Activated CD4-positive, alpha-beta memory T cell treated with anti-CD3 and anti-CD28 coated beads, Interleukin-2, amount 10 ng/mL, durations not matched to agents 7 days and 5 days (primary cell): ENCODE measurements at places on chromosomes 3 and 15. TPM values are rescaled to one million over a fixed set of nuclear protein-coding genes. Genes with fewer than 3 reads are reported as not detected.

The GOLIM4 gene
- 1.9 TPM for total RNA-seq

The VPS18 gene
- 17.1 TPM for total RNA-seq

DNA sequence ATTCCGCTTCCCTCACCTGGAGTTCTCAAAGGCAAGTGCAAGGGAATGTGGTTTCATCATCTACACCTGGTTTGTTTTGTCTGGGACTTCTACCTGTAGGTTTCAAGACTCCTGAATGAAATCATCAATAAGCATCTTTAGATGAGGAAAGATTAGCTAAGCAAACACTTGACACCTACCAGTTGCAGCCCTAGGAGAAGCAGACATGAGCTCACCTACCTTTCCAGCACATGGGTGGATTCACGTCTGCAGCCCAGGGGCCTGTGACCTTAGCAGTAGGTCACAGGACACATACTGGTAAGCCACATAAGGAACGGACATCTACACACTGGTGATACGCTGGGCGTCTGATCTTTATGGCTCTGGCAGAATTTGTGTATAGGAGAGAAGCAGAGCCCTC lies 26.7 kb downstream of the SLCO2A1 start:
- H3K27me3 ChIP-seq: peaks cover 9% of the 10 kb centered on the region
- no peaks in the 10 kb centered on the region for H3K36me3 ChIP-seq
- DNase-seq: no peak
- no peaks in the 10 kb centered on the region for H3K4me1 ChIP-seq

DNA sequence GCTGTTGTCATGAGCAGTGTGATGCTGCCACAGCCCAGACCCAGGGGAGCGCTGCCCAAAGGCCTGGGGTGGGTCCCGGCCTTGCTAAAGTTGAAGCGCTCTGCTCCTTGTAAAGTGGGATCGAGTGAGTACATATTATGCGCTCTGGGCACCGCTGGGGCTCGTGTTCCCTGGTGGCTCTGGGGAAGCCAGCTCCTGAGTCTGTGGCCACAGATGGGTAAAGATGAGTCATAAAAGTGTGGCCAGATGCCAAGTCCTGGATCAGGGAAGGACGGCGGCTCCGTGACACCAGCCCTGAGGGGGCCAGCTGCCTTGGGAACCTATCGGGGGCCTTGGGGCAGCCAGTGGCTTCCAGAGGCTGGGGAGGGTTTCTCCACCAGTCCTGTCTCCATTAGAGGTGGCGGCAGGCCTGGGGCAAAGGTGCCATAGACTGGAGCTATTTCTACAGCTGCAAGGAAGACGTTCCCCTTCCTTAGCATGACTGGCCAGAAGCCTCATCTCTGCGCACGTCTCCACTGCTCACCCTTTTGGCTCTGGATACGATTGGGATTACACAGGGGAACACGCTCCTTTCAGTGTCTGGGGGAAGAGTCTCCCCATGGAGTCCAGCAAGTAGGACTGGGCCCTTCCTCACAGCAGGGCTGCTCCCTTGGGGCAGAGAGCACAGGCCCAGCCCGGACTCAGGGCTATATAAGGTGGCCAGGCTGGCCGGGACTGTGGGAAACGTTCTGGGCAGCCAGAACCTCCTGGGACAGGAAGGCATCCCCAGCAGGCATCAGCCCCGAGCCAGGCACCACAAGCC lies 1.2 kb upstream of the ITIH4 start:
- H3K4me1 ChIP-seq: peaks cover 16% of the 10 kb centered on the region
- peaks cover 3% of the 10 kb centered on the region for H3K36me3 ChIP-seq
- DNase-seq: no peak
- no peak overlapping the region for H3K27ac ChIP-seq

- H3K36me3 ChIP-seq: no peaks in the 10 kb centered on the region
- DNase-seq: no peak
- peaks cover 2% of the 10 kb centered on the region for H3K27me3 ChIP-seq
- H3K4me3 ChIP-seq: no peak overlapping the region
These were observed 12.0 kb upstream of the DAPK2 start for GRCh38 chr15:64058279-64058678.
